ENCODE measurements at places on chromosomes 16 and 17.

DNA sequence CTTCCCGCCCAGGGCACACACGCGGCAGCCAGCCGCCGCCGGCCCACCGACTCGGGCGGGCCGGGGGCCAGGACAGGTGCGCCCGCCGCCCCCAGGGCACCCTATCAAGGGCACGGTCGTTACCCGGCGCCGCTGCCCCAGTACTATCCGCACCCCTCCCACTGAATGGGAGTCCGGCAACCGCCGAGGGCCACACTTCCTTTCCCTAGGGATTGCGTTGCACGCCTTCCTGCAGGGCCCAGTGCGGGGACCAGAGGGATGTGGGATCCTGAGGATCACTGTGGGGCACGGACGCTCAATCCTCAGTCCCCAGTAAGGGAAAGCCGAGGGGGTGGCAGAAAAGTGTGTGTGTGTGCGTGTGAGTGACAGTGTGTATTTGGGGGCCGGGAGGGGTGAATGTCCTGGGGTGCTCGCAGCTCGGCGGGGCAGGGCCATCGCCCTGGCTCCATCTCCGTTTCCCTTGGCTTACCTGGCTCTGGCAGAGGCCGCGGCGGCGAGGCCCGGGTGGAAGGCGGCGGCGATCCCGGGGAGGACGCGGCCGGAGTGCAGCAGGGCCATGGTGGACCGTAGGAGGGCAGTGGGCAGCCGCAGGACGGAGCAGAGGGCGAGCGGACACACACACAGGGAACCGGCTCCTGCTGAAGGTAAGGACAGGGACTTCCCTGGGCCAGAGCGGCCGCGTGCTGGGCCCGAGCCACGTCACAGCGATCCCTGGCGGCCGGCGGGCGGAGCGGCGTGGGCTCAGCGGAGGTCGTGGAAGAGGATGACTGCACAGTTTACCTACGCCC lies at the start of gene GOT2:
TSS of gene GOT2 (minus strand) at position 646 of the 788 bp plus-strand sequence. CDS start at position 558, 88 bp downstream.
- peak; percentile 72 for DNase-seq

- no peak for DNase-seq
Measured at GRCh38 chr16:28910086-28911031, 14.7 kb downstream of the RABEP2 start.

GRCh38 chr17:59149841-59150511 lies 5.0 kb downstream of the SKA2 start:
- DNase-seq, result no peak

- DNase-seq, result no peak
Measured at GRCh38 chr17:57588086-57588485, 157.0 kb downstream of the CCDC182 start.

DNA sequence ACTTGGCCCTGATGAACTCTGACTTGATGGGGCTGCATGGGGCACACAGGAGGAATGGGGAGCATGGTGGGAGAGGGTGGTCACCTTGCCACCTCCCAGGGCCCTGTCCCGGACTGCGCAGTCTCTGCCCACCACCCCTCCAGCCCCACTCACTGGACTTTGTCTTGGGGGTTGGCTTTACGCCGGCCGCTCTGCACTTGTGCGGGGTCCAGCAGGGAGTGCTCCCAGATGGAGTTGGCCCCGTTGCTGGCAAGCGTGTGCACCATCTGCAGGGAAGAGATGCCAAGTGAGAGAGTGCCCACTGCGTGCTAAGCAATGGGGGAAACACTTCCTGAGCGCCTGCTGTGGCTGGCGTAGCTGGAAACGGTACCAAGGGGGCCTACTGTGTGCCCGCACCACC lies 6.7 kb downstream of the GIT1 start:
- no peak for DNase-seq
